Stimulated activated CD4-positive, alpha-beta T cell treated with anti-CD3 and anti-CD28 coated beads, Interleukin-1b, Interleukin-23, amount 100 ng/mL, for 1 hour (primary cell): ENCODE measurements at places on chromosomes 1 and 21.

- no peak for DNase-seq
Measured at GRCh38 chr1:100931716-100932115, 35.8 kb downstream of the SLC30A7 start.

- DNase-seq: peak; percentile 23
Measured at GRCh38 chr1:204453141-204453772, 41.3 kb downstream of the PIK3C2B start.

DNA sequence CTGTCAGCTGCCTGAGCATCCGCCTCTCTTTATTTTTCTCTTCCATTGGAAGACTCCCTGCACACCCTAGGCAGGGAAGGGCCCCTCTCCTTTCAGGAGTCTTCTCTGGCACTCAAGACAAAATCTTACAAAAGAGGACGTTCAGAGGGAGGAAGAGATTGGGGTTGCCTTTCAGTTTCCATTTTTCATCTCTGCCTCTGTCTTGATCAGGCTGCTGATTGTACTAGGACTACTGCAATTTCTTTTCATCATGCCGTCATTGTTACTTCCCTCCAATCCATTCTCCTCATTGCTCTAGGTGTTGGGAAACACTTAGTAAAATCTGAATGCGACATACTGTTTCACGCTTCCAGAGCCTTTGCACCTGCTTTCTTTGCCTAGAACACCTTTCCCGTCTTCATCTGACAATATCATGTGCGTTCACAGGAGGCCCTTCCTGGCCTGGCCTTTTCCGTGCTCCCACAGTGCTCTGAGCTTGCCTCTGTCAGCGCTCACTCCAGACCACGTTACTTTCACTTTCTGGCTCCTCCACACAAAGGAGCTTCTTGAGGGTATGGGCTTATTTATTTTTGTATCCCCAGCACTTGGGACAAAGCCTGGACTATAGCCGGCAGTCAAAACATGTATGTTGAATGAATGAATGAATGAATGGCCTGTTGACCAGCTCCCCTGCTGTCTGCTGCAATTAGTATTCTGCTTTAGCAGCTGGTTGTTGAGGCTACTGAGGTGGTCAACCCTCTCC is 10.9 kb downstream of the LRRC71 start:
- no peak for DNase-seq

DNA sequence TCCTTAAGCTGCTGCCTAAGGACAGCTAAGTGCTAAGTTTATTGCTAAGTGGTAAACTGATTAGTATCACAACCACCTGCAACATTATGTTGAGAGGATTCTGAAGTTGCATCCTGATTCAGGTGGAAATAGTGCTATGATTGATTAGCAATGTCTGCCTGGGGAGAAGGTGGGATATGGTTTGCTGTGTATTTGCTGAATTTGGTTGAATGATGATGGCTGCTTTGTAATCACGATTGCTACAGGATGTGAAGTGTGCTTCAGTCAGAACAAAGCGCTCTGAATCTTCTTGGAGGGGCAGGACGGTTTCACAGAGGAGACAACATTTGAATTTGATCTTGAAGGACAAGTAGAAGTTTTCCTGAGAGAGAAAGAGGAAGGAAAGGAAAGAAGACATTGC is 226.0 kb downstream of the ST6GALNAC3 start:
- DNase-seq: no peak

DNA sequence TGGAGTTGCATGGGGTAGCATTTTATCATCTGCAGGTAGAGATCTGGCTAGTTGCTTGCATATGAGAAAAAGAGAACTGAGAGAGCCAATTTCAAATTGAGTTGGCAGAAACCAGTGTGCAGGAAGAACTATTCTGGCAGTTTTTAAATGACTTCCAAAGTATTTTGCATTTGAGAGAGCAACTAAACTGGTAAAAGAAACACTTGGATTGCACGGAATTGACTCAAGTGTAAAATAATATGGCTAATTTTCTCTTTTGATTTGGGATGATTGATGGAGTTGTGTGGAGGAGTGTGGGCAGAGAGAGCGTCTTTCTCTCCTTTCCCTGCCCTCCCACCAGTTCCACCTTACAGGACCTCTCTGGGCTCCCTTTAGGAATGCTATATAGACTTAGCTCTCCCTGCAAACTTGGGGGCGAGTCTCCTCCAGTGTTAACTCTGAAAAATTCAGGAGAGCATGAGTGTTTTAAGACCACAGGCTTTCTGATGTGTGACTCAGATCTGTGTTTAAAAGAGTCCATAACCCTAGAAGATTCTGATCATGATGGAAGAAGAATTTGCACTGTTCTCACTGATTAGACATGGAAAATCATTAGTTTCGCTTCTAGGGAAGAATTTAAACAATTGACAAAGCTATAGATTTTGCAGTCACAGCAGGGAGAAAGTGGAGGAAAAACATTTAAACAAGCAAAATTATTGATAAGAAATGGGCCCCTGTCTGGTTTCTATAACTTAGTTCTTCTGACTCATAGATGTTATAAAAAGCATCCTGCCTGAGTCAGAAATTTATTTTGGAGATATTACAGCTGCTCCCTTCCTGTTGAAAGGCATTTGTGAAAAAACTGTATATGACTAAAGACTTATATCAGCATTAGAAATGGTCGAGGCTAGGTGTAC is 24.9 kb upstream of the CTBS start:
- DNase-seq: no peak

DNA sequence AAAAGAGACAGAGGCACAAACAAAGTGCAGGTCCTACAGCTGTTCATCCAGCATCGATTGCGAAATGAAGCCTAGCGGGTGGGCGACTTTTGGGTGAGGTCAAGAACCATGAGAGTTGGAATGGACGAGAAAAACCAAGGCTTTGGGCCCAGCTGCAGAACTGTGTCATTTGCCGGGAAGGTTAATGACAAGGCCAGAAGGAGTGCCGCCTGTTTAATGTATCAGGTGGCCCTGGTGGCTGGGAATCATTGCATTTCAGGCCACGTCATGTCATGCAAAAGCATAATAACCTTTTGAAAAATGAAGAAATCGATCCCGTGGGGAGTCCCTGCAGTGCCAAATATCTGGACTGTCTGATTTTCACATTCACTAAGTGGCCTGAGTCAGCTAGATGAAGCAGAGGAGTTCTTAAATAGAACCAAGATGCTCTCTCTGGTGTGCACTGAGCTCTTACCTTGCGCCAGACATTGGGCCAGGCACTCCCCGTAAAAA is 8.1 kb upstream of the RCC2 start:
- no peak for DNase-seq

- no peak for DNase-seq
Measured at GRCh38 chr21:42218836-42219605, at the start of gene ABCG1. ABCG1 (plus strand) TSS chr21:42219140; CDS start chr21:42219263, 123 bp downstream.

GRCh38 chr1:224799083-224799482 is 130.4 kb upstream of the DNAH14 start:
- no peak for DNase-seq

DNA sequence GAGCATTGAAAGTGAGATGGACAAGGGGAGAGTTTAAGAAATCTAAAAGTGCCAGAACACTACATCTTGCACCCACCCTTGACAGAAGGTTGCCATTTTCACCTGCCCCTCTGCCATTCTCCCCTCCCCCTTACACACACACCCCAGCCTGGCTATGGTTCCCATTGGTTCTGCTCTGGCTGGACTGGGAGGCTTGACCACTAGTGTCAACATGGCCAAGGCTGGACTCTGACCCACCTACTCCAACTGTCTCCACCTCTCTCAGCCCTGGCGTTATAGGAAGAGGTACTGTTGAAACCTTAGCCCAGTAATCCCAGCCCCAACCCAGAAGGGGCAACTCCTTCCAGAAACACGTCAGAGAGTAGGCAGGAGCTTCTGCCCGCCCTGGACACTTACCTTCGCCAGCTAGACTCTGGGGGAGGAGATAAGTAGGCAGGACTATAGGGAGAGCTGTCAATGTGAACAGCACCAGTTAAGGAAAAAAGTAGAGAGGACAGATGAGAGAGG is 4.5 kb downstream of the CRTC2 start:
- no peak for DNase-seq

DNA sequence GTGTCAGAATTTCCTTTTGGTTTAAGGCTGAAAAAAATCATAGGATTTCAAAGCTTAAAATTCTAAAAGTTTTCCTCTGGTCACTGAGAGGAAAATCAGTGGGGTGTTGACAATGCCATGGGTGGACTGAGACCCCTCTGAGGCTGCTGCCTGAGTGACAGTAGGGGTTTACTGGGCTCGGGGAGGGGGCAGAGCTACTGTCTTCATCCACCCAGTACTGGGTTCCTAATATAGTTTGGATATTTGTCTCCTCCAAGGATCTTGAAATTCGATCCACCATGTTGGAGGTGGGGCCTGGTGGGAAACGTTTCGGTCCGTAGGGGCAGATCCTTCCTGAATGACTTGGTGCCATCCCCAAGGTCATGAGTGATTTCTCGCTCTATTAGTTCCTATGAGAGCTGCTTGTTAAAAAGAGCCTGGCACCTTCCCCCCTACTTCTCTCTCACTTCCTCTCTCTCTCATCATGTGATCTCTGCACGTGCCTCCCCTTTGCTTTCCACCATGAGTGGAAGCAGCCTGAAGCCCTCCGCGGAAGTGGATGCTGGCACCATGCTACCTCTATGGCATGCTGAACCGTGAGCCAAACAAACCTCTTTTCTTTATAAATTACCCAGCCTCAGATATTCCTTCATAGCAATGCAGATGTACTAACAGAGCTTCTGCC is 72.3 kb downstream of the MAP10 start:
- DNase-seq: no peak
